ENCODE measurements at places on chromosomes 1 and 21.

DNA sequence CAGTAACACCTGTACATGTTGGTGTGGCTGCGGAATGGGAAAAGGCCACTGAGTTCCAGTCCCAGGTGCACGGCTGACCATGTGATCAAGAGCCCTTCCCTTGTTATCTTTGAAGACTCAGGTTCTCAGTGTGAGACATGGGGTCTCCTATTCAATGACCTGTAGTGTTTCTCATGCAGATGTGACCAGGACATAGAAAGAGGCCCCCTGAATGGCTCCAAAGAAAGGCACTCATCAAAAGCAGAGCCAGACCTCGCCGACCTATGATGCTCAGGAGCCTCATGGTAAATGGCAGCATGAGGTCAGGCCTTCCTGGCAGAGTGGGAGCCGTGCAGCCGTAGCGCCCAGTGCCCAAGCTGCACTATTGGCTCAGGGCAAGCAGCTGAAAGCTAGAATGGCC is 42.3 kb upstream of the HAO2 start:
- no peak for DNase-seq

- no peak for DNase-seq
Measured at GRCh38 chr21:34857122-34857713, 188.4 kb downstream of the CLIC6 start.

- peak; percentile 19 for DNase-seq
Measured at GRCh38 chr1:221712198-221712684, 29.6 kb downstream of the DUSP10 start.

DNA sequence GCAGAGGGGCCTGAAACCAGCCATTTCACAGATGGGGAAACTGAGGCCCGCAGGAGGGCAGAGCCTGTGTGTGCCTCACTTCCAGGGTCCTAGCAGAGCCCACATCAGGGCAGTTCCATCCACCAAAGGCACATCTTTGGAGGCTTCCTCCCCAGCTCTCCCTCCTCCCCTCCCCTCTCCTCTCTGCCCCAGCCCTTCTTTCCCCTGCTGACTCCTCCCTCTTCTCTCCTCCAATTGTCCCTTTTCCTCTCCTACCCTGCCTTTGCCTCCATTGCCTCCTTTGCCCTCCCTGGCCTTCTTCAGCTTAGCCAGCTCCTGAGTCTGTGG is 56.6 kb downstream of the TMEM53 start:
- no peak for DNase-seq

GRCh38 chr1:204003536-204003935 is 69.4 kb upstream of the SOX13 start:
- DNase-seq: no peak
